Myocyte (in vitro differentiated cells): ENCODE measurements at places on chromosomes 6 and 20. TPM values are rescaled to one million over a fixed set of nuclear protein-coding genes. Genes with fewer than 3 reads are reported as not detected.

Gene SOBP
- 0.21 and 0.42 TPM in 2 replicates for total RNA-seq

- no peak for DNase-seq
These were observed 38.6 kb downstream of the E2F3 start for GRCh38 chr6:20440296-20440695.

DNA sequence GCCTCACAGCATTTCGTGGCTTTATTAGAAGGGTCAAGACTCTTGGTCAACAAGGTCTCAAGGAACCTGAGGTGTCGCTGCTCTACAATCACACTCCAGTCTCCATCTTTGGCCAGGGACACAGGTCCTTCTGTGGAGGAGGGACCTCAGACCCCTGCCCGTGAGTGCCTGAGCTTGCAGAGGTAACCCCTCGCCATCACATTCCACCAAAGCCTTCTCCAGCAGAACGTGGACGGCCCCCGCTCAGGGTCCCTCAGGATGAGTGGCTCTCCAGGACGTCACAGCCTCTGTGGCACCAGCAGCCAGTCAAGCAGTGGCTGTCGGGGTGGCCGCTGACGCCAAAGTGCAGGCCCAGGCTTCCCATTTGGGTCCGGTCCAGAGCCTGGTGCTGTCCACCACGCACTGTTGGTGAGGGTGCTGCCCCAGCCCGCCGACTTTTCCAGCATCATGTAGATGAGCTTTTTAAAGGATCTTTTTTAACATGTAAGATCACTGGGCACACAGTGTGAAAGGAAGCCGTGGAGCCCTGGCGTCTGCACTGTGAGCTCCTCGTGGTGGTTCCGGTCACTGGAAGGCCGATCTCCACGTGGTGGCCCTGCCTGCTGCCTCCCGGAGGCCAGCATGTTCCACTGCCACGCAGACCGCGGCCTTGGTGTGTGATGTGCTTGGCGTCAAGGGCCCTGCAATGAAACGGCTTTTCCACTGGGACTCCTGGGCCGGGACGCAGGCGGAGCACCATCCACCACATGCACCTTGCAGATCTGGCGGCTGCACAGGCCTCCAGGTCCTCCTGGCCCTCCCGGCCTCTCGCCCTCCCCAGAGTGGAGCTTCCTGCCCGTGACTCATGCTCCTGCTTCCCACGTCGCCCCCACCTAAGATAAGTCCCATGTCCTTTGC, 8.3 kb upstream of the KIF25 start:
- DNase-seq = no peak

GRCh38 chr6:79818471-79818870, 128.9 kb downstream of the ELOVL4 start:
- DNase-seq = no peak

- DNase-seq = no peak
These were observed 42.2 kb downstream of the DTNBP1 start for GRCh38 chr6:15620611-15621010.

GRCh38 chr20:51628533-51629398, 86.2 kb upstream of the NFATC2 start:
- no peak for DNase-seq

DNA sequence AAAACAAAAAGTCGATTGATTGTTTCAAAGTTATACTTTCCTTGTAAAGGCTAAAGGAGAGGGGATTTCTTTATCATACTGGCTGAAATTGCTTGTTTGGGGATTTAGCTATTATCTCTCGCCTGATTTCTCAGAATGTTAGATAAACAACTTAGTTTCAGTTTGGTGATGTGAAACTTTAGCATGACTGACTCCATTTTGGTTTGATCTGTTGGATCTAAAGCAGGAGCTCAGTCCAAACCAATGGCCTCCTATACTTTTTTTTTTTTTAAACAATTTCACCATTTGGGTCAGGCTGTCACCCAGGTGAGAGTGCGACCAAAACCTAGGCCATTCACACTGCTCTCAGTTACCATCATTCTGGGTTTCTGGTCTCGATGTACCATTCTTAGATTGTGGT, 45.4 kb upstream of the SLC16A10 start:
- DNase-seq = no peak

DNA sequence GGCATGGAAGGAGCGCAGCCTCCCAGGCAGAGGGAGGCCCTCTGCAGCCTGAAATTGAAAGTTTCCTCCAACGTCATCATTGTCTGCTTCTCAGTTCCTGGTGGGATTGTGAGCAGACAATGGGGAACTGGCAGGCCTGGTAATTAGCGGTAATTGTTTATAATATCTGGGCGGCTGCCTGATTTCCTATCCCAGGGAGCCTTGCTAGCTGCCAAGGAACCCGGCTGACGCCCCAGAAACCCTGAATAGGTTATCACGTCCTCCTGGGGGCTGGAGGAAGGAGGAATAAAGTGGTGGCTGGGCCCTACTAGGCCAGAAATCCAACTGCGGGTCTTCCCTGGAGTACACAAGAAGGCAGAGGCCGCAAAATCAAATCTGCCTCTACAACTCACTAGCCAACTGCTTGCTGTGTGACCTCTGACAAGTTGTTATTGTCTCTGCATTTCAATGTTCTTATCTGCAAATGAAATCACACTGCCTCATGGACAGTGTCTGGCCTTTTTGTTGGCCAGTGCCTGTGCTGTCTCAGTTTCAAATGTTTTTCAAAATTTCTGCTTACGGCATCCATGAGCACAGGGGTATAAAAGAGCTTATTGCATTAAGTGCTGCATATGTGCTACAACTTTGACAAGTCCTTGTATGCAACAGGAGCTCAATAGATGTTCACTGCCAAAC, 16.9 kb downstream of the KCNK15 start:
- no peak for DNase-seq
